ENCODE measurements at places on chromosomes 5 and 9. TPM values are rescaled to one million over a fixed set of nuclear protein-coding genes. Genes with fewer than 3 reads are reported as not detected.

CCNG1 gene
- 65.6 TPM for total RNA-seq

WNK2 gene
- 5.8 TPM for total RNA-seq

PAPPA gene
- total RNA-seq: 32.0 TPM

RNF183 gene
- total RNA-seq: not detected

CCDC152 gene
- total RNA-seq: not detected

AQP7 gene
- total RNA-seq: 0.31 TPM

PLPPR1 gene
- total RNA-seq: not detected

FOXD4L4 gene
- total RNA-seq: not detected

EXOSC2 gene
- 60.3 TPM for total RNA-seq

SLC27A6 gene
- total RNA-seq: not detected

KIF4B gene
- total RNA-seq: 0.04 TPM

ANKRD31 gene
- total RNA-seq: 0.05 TPM

IFNA13 gene
- total RNA-seq: not detected

PRUNE2 gene
- total RNA-seq: not detected

HDAC3 gene
- 52.7 TPM for total RNA-seq

ORM1 gene
- not detected for total RNA-seq

FBXW2 gene
- total RNA-seq: 43.8 TPM

TERT gene
- 1.8 TPM for total RNA-seq

POLR3G gene
- 16.0 TPM for total RNA-seq

MARCHF3 gene
- total RNA-seq: 0.90 TPM

OR1J2 gene
- not detected for total RNA-seq

OR1Q1 gene
- total RNA-seq: not detected

FBXW5 gene
- 97.1 TPM for total RNA-seq

SEPTIN8 gene
- total RNA-seq: 16.5 TPM

HK3 gene
- not detected for total RNA-seq

CBY3 gene
- not detected for total RNA-seq

ACTBL2 gene
- total RNA-seq: 0.05 TPM

PCDHB16 gene
- total RNA-seq: 0.05 TPM

IRX2 gene
- 1.7 TPM for total RNA-seq

OGN gene
- not detected for total RNA-seq

All from A549 treated with DMSO at 1 μM for 4 hours (cell line).